Activated naive CD4-positive, alpha-beta T cell (primary cell): ENCODE measurements at places on chromosomes 12 and 14.

DNA sequence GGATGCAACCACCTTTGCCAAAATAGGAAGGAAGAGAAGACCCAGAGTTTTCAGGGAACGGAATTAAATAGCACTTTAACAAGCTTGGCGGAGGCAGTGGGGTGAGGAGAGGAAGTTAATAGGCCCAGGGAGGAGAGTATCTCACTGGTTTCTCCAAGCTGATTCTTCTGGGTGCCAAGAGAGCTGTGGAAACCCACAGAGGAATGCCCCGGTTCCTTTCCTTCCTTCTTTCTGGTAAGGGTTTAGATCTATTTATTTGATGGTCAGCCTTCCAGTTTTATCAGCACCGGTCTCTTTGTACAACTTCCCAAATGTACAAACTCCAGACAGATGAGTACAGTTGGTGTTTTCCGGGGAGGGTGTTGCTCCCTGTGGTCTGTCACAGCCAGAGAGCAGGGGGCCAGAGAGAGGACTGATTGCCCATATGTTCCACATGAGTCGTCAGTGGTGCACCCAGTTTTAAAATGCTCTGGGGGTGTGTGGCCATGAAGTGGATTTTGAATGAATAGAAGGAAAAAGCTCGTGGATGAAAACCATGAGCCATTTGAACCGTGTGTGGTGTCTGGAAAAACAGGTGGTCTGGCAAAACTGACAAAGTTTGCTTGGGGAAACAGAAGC lies 26.6 kb downstream of the PRKCH start:
- no peak for DNase-seq

- DNase-seq, result no peak
Observed at GRCh38 chr12:65720136-65721130, 103.8 kb upstream of the HMGA2 start.

- DNase-seq, result no peak
Observed at GRCh38 chr12:91317306-91317705, 134.7 kb upstream of the DCN start.

- DNase-seq, result no peak
Observed at GRCh38 chr12:2154050-2154449, 101.3 kb downstream of the CACNA1C start.

- DNase-seq, result no peak
Observed at GRCh38 chr12:25084816-25085215, 110.1 kb downstream of the DNAI7 start.

GRCh38 chr12:48988030-48988649 lies 10.0 kb downstream of the WNT1 start:
- peak; percentile 65 for DNase-seq

- no peak for DNase-seq
Observed at GRCh38 chr14:71001742-71002141, 94.5 kb downstream of the PCNX1 start.
